NCI-H510A treated with DMSO at 0.1 percent for 48 hours (cell line): ENCODE measurements at places on chromosomes 1 and 21.

DNA sequence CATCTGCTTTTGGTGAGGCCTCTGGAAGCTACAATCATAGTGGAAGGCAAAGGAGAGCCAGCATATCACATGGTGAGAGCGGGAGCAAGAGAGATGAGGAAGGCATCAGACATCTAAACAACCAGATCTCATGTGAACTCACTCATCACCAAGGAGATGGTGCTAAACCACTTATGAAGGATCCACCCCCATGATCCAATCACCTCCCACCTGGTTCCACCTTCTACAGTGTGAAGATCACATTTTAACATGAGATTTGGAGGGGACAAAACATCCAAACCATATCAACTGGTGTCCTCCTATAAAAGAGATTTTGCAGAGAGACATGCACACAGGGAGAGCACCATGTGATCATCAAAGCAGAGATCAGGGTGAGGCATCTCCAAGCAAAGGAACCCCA is 578.6 kb downstream of the MATN1 start:
- DNase-seq, result no peak

- no peak for DNase-seq
These were observed 26.3 kb upstream of the EPB41 start for GRCh38 chr1:28887835-28888682.

DNA sequence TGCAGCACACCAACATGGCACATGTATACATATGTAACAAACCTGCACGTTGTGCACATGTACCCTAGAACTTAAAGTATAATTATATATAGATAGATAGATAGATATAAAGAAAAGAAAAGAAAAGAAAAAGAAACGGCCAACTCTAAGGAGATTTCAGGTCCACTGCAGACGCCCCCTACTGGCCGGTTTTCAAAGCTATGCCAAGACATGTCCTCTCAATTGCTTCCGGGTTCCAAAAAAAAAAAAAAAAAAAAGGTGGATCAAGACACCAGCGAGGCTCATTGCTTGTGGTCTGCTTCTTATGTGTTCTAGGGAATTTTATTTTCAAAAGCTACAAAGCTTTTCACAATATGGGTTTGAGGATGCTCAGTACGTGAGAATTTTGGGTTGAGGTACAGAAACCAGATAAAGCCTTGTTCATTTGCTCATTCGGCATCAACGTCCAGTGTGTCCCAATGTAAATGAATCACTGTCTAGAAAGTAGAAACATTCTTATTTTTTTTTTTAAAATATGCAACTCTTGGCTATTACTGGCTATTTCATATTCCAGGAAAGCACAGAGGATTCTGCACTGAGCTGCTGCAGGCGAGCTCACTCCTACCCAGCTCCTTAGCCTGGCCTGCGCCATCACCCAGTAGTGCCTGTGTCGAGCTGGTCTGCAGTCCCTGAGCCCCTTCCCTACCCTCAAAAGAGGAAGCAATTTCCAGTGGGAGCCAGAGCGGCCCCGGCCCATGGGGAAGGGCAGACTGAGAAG is 643.0 kb downstream of the KIF26B start:
- no peak for DNase-seq

DNA sequence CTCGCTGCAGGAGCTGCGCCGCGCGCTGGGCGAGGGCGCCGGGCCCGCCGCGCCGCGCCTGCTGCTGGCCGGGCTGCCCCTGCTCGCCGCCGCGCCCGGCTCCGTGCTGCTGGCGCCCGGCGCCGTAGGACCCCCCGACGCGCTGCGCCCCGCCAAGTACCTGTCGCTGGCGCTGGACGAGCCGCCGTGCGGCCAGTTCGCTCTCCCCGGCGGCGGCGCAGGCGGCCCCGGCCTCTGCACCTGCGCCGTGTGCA is 730 bp downstream of the OLIG1 start:
- no peak for DNase-seq

DNA sequence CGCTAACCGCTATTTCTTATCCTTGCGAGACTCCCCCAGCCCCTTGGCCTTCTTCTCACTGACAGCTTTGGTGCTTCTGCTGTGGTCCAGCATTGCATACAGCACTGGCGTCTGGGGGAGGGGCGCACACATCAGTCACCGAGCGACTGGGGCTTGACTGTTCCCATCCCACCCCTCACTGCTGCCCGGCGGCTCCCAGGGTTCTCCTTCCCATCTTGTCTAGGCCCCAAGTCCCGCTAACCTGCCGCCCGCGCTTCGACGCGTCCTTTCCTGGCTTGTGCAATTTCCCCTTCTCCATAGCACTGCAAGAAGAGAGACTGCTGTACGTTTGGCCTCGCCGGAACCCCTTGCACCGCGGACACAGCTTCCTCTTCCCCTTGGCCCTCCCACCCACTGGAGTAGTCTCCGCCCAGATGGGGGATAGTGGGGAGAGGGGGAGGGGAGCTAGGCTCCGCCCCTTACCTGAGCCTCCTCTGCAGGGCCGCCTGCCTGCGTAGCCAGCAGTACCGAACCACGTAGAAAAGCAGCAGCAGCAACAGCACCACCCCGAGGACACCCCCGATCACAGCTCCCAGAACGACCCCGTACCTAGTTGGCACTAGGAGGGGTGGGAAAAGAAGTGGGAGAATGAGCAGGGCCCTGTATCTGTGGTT is 3.8 kb downstream of the MPZ start:
- DNase-seq, result peak; percentile 74

DNA sequence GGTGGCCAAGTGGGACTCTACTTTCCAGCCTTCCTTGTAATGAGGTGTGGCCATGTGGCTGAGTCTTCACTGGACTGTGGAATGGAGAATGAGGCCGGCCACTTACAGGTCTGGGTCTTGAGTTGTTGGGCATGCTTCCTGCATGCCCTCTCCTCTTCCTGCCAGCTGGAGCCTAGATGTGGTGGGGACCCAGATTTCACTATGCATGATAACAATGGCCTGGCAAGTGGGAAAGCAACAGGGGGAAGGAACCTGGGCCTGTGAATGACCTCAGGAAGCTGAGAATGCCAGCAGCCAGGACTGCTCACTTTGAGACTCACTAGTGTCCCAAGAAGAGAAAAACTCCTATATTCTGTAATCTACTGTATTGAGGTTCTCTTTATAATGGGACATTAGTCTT is 8.5 kb upstream of the SLC26A9 start:
- no peak for DNase-seq

DNA sequence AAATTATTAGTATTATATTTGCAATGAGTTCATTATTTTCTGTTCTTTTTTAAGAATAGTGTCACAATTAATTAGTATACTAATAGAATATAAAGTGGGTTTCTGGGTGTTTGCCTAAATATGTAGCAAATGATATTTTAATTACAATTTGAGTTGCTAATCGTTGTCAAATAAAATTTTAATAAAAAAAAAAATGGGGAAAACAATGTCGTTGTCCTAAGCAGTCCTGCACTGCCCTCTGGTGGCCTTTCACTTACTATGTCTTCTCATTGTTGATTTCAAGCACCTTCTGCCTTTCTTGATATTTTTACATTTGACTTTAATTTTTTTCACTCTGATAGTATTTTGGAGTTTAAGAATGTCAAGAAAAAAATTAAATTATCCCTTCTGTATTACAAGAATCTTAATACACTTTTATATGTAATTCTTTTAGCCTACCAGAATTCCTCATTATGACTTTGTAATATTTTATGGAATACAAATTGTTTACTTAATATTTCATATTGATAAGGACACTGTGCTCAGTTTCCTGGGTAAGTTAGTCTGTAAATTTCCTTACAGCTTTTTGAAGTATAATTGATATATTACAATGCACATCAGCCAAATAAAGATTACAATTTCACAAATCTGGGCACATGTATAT is 104.5 kb upstream of the FMN2 start:
- DNase-seq, result no peak

DNA sequence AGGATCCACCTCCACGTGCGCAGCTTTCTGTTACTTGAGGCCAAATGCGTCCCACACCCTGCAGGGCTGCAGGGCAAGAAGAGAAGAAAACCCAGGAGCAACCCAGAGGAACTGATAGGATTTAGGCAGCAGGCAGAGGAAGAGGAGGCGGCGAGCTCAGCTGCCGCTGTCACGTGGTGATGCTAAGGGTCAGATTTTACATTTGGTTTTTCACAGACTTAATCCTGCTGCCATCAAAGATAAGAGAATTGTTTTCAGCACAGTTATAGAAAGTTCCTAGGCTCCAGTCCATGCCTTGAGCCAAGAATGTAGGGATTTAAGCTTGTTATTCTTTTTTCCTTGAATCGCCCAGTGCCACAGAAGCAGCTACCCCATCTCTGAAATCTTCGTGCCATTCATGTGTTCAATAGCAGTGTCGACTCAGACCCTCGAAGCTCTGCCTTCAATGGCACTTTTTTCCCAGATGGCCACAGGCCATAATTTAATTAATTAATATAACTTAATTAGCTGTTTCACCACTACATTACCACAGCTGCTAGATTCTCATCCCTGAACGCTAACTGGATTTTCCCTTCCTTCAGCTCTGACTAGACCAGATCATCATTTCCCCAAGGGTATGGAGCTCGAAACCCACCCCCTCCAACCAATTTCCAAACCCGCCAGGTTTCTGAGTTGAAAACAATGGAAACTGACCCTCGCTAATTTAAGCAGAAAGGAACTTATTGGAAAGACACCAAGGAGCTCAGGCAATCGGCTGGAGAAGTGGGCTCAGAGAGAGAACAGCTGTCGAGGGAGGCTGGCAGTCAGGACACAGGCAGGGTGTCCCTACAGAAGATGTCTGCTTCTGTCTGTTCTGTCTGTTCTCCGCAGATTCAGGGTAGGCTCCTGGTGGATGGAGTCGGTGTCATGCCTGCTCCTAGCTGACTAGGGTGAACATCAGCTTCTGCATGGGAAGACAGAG is 36.2 kb downstream of the LDLRAP1 start:
- DNase-seq, result no peak

DNA sequence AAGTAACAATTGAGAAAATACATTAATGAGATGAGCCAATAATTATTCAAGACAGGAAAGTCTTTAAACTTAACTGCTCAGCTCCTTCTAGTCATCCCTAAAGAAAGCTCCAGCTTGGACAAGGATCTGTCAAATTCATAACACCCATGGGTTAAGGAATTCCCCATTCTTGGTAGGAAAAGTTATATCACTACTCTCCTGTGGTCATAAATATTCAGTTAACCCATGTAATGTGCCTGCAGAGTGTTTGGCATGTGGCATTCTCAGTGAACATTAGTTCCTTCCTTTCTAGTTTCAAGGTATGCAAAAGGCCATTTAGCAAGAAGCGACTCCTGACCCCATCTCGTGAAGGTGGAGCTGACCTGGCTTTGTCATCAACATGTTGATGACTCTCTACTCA is 76.7 kb upstream of the VCAM1 start:
- DNase-seq, result no peak

DNA sequence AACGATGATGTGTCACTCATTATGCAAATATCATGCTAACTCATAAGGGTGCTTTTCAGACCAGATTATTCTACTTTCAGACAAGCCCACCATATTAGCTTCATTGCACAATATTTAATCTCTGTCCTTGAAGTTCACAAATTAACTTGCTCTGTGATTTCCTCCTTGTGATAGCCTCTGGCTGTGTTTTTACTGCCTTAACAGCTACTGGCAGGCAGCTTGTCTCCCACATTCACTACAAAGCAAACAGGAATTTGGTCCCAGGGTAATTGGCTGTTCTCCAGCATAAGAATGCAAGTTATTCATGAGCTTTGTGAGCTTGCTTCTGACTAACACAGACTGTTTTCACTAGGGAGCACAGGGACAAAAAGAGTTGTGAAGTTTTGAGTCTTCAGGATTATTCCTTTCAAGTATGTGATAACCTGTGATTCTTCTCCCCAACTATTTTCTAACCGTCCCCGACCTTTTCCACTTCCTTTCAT is 87.9 kb upstream of the HMCN1 start:
- DNase-seq, result no peak

DNA sequence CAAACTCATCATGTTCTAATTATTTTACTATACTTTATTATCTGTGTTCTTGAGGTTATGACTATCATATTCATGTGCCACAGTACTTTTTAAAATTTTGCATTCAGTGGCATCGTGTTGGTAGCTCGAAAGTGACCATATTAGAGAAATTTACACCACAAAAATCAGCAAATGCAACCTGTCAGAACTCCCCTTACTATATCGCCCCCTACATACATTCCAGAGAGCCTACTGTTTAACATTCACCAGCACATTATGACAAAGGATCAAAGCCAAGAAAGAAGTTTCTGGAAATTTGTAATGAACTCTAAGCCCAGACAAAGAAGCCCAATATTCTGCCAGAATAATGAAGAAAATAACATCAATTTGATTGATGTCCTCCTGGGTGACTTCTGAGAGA is 909.3 kb downstream of the LTN1 start:
- DNase-seq, result no peak

GRCh38 chr1:205484985-205485967 is 19.2 kb upstream of the CDK18 start:
- peak; percentile 93 for DNase-seq

- DNase-seq, result no peak
These were observed 133.6 kb downstream of the SYF2 start for GRCh38 chr1:25098717-25099116.

DNA sequence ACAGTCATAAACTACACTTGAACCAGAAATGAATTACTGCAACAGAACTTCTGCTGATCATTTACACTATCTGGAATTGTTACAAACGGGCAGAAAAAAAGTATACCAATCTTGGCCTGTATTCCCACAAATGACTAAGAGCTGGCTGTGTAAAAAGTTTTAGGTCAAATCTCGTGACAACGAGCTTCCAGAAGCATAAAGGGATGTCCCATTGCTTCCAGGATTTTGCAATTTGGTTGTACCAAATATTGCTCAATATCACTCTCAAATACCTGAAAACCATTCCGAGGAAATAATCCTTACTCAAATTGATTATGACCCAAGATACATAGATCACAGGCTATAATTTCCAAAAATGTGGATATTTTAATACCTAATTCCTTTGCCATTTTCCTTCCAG is 175.6 kb downstream of the TBX15 start:
- no peak for DNase-seq

- DNase-seq, result no peak
These were observed 37.2 kb downstream of the LRRC8C start for GRCh38 chr1:89670163-89670562.

GRCh38 chr21:33587792-33588484 is 546 bp downstream of the DONSON start:
- DNase-seq, result peak; percentile 25

DNA sequence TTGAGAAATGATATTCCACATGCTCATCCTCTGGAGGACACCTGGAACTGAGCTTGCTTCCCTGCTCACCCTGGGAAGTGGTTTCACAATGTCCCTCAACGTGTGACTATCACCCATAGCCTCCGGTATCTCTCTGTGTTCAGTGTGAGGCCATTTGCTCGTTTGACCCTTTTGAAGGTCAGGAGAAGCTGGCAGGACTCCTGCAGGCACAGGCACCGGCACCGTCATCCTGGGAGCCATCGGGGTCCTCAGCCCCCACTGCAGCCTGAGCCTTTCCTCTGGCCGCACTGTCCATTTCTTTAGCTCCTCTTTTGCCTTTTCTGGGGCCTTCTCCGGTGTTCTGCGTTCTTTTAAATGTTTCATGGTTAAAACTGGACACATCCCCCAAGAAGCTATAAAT is 159.6 kb upstream of the COL6A1 start:
- no peak for DNase-seq

DNA sequence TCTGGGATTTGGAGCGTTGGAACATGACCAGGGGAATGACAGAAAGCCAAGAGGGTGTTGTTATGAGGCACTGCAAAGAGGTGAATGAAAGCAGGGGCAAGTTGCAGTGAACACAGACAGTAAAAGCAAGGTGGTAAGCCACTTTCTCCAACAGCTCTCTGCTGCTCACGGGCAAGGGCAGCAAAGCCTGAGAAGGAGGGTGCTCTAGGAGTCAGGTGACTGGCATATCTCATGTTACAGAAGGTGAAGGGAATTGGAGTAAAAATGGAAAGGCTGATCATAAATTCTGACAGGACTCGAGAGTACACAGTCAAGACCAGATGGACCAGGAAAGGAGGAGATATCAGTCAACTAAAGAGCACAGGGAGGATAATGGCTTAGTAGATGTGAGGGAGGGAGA is 14.5 kb downstream of the VAV3 start:
- DNase-seq, result peak; percentile 28
